Heart left ventricle (tissue), 16 donors: ENCODE measurements at places on chromosomes 4 and X.
A peak's percentile ranks its signal among the peaks of the same experiment; 100 is the strongest.

GRCh38 chr4:33107814-33108213 lies 2387.6 kb downstream of the PCDH7 start:
- DNase-seq: no peak

GRCh38 chr4:15336410-15337167 lies 91.2 kb upstream of the C1QTNF7 start:
- no peak for DNase-seq

GRCh38 chr4:162497564-162498167 lies 333.9 kb upstream of the FSTL5 start:
- no peak for DNase-seq

DNA sequence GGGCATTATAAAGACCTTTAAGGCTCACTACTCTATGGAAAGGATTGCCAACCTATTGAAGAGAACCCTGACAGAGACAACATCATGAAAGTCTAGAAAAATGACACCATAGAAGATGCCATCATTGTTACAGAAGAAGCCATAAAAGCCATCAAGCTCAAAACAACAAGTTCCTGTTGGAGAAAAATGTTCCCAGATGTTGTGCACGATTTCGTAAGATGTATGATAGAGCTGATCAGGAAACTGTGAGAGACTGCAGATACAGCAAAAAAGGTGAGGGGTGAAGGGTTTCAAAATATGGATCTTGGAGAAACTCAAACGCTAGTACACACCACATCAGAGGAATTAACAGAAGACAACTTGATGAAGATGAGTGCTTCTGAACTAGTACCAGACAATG lies 53.3 kb downstream of the WDFY3 start:
- no peak for DNase-seq

DNA sequence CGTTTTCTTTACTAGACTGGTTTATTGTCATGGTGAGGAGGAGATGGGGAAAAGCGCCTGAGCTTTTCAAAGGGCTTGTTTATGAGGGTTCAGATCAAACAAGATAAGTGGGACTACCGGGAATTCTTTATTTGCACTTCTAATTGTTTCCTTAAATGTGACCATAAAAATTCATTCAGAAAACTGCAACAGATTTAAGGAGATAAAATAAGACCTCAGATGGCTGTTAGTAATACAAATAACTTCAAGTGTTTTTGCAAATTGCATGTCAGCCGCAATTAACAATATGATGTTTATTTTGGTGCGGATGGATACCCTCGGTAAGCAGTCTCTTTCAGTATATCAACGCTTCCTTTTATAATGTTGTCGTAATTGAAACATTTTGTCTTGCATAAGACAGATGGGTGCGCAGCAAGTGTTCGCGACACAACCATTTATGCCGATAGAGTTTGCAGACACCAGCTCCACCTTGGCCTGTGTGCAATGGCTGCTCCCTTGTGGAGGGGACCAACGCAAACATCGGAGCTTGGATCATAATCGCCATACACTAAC lies 151.0 kb downstream of the C4orf33 start:
- DNase-seq: no peak

DNA sequence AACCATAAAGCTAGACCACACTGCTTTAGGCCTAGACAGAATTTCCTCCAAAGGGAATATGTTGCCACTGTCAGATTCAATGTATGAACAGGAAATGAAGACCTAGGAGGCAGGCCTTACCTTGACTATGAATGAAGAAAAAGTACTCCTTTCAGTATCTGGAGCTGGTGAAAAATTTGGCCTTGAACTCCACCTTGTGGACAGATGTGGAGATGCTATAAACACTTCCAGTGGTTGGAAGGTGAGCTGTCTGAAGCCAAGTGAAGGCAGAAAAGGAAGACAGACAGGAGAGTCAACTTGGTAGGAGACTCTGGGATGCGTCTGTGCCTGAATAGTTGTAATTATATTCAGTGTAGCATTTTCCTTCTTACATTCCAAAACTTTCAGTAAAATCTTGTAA lies 17.2 kb downstream of the SPIN3 start:
- peak; percentile 9 for DNase-seq

GRCh38 chr4:139774759-139775487 lies 109.3 kb downstream of the MGST2 start:
- no peak for DNase-seq

GRCh38 chr4:112156553-112156952 lies 11.3 kb downstream of the FAM241A start:
- DNase-seq: no peak

- no peak for DNase-seq
These were observed 321.3 kb downstream of the GALNTL6 start for GRCh38 chr4:172134521-172134920.

DNA sequence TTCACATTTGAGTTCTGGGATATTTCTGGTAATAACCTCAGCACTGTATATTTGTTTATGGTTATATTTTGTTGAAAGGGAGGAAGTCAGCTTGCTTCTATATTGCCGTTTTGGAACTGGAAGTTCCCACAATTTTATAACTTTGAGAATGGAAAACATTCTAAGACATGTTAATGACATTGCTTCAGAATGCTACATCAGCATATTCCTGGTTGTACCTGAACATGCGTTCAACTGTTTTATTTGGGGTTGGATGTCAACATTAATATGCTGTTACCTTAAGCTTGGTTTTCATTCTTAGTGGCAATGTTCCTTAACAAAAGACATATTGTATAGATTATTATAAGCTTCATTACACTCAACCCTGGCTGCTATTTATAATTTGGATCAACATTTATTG lies 489.4 kb upstream of the MAGEB18 start:
- no peak for DNase-seq

DNA sequence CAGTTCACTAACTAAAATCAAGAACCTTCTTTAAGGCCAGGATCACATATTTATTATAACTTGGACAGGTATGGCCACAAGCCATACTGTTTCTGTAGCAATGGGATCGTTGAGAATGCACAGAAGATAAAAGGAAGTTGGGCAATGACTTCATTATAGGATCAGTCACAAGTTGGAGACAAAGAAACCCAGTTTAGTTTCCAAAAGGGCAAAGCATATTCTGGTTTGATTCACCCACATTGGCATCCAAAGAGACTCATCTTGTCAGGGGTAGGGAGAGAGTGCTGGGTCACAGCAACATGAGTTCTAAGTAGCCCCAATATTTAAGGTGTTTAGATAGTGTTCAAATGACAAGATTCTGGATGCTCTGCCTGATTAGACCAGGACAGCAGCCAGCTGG lies 317.1 kb upstream of the GALNT7 start:
- DNase-seq: no peak

GRCh38 chrX:28922106-28922505 lies 334.9 kb downstream of the IL1RAPL1 start:
- DNase-seq: no peak

- no peak for DNase-seq
These were observed 40.1 kb upstream of the HELT start for GRCh38 chr4:184978211-184978610.

DNA sequence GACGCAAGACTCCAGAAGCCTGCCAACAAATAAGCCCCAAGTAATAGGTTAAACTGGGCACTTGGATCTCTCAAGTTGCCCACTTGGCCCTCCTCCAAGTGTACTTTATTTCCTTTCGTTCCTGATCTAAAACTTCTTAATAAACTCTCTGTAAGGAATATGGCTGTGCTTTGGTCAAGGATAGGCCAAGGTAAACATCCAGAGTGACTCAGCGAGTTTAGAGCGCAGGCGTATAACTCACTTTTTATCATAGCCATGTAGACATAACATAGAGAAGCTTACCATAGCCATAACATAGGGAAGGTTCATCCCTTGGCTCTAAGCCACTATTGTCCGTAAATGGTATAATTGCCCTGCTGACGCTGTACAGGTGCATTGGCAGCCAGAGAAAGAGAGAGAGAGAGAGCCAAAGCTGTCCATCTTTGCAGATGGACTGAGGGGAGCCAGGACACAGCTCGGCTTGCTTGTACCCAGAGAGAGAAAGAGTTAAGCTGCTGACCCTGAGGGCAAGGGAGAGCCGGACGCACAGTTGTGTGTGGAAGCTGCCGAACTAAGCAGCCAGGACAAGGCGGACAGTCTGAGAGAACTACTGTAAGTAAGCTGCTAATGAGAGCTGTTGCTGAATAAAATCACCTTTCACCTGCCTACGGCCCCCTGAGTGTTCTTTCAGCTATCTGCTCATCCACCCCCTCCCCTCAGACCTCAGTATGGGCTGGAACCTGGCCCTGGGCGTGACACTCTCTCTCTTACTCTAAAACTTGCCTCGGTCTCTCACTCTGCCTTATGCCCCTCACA lies 1.8 kb downstream of the TLR1 start:
- no peak for DNase-seq

GRCh38 chr4:4729206-4729605 lies 130.3 kb upstream of the MSX1 start:
- DNase-seq: no peak

DNA sequence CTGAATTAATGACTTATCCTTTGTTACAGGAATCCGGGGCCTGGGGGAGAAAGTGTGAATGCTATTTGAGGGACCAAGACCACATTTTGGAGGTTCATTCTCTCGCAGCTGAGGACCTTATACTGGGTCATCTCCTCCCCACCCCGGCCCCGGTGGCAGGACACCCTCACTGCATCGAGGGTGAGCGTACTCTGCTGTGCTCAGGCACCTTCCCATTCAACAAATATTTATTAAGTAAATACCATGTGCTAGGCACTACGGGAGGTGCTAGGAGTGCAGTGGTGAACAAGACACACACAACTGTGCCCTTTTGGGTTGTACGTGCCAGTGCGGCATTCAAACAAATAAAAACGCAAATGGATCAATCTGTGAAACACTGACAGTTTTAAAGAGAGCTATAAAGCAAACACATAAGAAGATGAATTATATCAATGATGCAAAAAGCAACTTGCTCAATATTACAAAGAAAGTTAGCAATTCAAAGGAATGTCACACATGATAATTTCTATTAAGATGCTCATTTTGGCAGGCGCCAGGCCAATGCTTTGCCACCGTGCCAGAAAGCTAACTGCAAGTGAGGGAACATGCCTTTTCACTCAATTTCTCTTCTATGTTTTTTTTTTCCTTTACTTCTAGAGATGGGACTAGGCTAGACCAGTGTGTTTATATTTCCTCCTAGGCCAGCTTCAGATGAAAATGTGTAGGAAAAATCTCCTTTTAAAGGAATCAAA lies 24.6 kb downstream of the ADGRG2 start:
- no peak for DNase-seq

DNA sequence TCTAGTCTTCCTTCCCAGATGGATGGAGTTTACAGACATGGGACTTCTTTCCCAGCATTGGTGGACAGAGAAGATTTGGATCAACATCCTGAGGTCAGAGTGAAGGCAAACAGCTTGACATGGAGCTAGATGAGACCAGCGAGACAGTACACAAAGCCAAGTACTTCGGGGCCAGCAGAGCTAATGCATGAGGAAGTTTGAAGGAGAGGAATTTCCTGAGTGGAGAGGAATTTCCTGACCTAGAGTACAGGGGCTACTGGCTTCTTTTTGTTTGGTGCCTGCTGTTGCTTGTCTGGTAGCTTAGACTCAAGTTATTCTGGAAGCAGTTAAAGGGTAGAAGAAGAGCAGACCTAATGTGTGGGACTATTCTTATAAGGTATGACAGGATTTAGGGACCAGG lies 69.1 kb upstream of the EOLA2 start:
- no peak for DNase-seq

DNA sequence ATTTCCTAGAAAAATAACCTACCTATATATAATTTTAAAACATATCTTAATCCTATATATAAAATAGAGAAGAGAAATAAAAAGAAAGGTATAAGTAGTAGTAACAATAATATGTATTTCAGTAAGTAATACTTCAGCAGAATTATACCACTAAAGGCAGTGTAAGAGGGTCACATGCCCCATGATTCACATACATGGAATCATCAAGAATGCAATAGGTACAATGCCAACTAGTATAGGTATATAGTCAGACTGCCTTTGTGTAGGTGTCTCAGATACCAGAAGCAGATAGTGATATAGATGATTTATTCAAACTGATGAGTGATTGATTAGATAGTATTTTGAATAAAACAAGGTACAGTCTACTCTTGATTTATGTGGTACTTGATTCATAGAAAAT lies 9.4 kb downstream of the AIMP1 start:
- no peak for DNase-seq

- DNase-seq: no peak
These were observed 91.0 kb downstream of the ARHGAP24 start for GRCh38 chr4:85565761-85566480.

GRCh38 chr4:18479825-18480224 lies 458.3 kb upstream of the LCORL start:
- no peak for DNase-seq

DNA sequence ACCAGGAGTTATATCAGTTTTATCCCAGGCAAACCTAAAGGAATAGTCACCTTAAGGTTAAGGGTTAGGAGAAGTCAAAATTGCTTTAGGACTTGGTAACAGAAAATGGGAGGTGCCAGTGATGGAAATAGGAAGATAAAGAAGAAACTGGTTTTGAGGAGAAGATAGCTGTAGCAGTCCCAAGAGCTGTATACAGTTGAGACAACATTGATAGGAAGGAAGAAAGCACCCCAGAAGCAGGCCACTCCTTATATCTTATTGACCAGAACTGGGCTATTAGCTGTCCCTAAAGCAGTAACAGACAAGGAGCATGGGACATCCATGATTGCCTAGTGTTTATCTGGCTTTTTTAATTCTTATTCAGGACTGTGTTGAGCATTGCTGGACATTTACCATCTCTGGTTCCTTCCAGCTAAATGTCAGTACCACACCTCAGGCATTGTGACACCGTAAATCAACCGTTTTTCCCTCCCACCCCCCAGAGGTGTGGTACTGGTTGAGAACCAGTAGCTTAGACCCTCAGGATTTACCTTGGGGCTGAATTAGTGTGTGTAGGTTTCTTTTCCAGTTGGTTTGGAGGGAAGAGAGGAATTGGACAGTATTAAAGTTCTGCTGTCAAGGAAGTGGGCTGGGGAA lies 2.0 kb upstream of the PGRMC2 start:
- DNase-seq: no peak

DNA sequence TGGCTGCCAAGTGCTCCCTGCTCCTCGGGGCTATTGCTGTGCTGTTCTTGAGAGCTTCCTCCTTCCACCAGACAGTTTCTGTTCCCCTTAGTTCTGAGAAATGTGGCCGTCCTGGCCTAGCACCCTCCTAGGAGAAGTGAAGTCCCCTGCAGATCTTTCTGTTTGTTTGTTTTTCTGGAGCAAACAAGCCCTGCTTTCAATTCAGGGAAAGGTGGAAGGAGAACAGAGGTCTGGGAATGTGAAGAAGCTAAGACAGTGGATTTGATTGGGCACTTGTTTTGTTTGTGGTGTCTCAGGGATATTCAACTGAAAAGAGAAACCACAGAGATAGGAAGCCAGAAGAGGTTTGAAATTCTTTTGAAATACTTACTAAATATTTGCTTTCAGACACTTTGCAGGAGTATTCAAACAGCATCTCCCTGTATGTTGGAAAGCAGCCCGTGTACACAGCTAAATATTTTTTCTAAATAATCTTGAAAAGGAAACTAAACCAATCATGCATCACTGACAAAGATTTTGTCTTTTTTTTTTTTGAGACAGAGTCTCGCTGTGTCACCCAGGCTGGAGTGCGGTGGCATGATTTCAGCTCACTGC lies 36.5 kb upstream of the PPM1K start:
- DNase-seq: peak; percentile 31
